ENCODE measurements at places on chromosomes 13 and 19. TPM values are rescaled to one million over a fixed set of nuclear protein-coding genes. Genes with fewer than 3 reads are reported as not detected.
A peak's percentile ranks its signal among the peaks of the same experiment; 100 is the strongest.

DNA sequence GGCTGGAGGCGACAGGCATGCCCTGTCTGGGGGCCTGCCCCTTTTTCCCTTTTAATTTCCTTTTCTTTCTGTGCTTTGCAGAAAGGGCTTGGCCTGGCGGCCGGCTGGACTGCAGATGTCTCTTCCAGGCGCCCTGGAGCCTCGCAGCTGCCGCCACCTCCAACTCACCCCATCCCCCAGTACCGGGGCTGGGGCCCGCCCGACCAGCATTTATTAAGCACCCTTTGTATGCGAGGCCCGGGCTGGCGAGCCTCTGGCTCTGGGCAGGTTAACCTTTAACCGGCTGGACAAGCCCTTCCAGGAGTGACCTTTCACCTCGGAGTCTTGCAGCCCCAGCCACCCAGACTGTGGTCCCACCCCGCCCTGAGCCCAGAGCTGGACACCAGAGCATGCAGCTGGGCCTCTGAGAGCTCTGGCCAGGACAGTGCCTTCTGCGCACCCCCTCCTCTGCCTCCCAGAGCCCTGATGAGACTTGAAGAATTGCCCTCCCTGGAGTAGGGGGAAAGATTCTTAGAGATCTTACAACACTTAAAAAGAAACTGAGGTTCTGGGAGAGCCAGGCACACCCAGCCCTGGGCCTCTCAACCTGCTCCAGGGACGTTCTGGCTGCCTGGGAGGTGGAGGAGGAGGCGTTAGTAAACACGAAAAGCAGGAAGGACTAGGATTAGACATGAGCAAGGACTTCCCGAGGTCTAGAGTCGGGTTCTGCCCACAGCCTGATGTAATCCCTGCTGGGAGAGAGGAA is 1.1 kb upstream of the NR2F6 start:
- peaks cover 32% of the 10 kb centered on the region for H3K4me1 ChIP-seq
- no peaks in the 10 kb centered on the region for H3K27me3 ChIP-seq
- DNase-seq, result peak; percentile 92
- H3K36me3 ChIP-seq, result no peaks in the 10 kb centered on the region
- peak overlapping the region; percentile 72 for H3K4me3 ChIP-seq
- H3K27ac ChIP-seq, result no peak overlapping the region

GRCh38 chr19:771332-771785 is 20.4 kb downstream of the MISP start:
- H3K36me3 ChIP-seq, result no peaks in the 10 kb centered on the region
- H3K4me3 ChIP-seq, result no peak overlapping the region
- H3K27ac ChIP-seq, result no peak overlapping the region
- DNase-seq, result peak; percentile 90
- no peaks in the 10 kb centered on the region for H3K27me3 ChIP-seq

DNA sequence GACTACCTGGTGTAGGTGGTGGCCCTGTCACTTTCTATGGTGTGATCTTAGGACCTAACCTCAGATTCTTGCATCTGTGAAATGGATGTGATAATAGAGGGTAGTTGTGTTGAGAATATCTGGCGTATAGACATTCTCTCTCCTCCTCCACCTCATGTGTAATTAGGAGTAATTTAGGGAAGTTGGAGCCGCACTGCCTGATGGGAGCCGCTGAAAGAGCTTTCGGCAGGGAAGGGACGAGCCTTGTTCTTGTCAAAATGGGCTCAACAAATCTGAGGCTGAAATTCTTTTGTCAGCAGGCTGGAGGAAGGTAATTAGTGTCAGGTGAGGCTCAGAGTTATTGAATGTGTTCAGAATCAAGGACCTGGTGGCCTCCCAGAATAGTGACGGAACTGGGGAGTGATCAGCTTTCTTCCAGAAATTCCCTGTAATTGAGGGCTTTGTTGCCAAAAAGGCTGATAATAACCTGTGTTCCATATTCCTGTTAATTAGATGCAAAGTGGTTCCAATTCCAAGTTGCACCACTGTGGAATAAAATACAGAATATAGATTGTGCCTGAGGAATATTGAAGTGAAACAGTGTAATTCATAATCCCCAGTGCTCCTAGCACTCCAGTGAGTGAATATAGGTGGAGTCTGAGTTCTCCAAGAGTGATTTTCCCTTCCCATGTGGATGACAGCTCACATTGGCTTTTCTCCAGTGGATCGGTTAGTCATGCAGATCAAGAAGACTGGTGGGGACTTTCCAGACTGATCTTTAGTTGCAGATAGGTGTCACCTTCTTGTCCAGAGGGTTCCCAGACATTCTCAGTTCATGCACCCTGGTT is 47.5 kb downstream of the SPATA13 start:
- H3K4me3 ChIP-seq, result no peak overlapping the region
- H3K27me3 ChIP-seq, result peaks cover 7% of the 10 kb centered on the region
- peak; percentile 79 for DNase-seq
- H3K36me3 ChIP-seq, result no peaks in the 10 kb centered on the region
- H3K4me1 ChIP-seq, result peaks cover 9% of the 10 kb centered on the region

DNA sequence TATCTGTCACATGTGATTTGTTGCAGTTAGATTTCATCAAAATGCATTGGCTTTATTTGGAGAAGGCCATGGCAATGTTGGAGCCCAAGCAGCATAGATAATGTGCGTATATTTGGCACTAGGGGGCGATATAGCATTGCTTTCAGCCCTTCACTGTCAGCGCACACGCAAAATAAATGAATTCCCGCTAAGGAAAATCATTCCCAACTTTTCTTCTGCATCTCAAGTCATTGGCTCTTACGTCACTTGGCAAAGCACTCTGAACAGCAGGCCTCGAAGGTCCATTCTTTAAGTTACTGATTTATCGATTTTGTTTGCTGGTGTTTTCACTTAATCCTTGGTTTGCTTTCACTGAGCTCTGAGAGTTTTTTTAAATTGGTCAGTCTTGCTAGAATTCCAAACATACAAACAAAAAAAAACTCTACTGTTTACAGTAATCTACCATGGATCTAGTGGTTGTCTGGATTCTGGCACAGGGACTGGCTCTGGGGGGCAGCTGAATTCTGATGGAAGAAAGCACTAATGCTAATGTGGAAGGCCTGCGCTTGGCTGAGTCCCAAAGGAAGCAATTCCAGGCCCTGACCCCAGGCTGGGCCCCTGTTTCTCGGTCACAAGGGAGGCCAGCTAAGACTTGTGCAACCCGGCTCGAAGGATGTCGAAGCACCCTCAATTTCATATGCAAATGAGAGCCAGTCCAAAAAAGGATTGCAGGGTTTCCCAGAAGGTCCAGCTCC is 97.7 kb upstream of the IPO5 start:
- H3K36me3 ChIP-seq, result no peaks in the 10 kb centered on the region
- H3K27ac ChIP-seq, result peak overlapping the region; percentile 74
- H3K4me3 ChIP-seq, result peak overlapping the region; percentile 2
- H3K4me1 ChIP-seq, result peaks cover 21% of the 10 kb centered on the region

DNA sequence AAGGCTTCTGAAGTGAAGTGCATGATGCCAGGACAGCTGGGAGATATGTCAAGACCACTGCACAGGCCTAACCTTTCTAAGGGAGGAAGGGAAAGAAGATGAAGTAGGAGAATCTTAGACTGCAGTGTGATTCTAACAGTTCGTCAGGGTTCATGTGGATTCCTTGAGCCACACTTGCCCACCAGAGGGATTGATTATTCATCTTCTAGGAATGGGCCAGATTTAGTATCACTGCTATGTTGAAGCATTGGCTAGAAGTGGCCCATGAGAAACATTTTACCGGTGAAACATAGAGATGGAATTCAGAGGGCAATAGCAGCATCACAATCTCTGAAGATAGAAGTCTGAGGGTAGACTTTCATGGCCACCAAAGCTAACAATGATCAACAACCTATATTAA is 550.8 kb upstream of the SLITRK1 start:
- no peak overlapping the region for H3K4me3 ChIP-seq
- peaks cover 37% of the 10 kb centered on the region for H3K4me1 ChIP-seq
- H3K27ac ChIP-seq, result peak overlapping the region; percentile 77
- H3K36me3 ChIP-seq, result no peaks in the 10 kb centered on the region
- no peaks in the 10 kb centered on the region for H3K27me3 ChIP-seq
- no peak for DNase-seq

DNA sequence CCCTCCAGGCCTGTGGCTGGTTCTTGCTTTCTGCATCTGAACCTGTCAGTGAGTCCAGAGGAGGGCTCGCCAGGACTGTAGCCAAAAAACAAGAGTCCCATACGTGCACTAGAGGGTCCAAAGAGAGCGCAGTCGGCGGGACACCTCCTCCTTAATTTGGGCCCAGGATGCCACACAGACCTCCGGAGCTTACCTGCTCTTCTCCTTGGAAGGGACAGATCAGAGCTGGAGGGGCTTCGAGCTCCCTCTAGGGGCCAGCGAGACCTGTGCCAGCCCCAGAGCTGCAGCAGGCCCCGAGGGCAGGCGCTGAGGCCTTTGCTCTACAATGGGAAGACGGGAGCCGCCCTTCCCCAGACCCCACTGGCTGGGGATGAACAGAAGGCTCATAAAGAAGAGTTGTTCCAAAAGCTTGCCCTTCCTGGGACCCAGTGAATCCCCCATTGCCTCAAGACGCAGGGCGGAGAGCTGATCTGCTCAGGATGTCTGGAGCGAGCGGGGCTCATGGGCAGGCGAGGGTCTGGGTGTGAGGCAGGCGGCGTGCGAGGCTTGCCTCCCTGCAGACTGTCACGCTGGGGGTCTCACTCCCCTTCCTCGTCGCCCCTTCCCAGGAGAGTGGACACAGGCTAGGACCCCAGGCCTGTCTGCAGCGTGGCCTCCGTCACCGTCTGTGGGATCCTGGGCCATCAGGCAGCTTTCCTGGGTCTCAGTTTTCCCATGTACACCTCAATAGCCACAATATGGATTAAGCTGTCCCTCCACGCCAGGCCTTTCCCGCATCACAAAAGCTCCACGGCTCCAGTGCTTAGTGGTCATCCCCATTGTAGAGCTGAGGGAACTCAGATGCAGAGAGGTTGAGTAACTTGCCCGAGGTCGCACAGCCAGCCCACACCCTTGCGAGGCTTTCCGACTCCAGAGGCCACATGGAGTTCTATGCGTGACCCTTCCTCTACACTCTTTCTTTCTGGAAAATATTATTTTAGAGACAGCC is 46.9 kb upstream of the VSTM2B start:
- H3K27me3 ChIP-seq, result no peaks in the 10 kb centered on the region
- H3K36me3 ChIP-seq, result no peaks in the 10 kb centered on the region
- no peak overlapping the region for H3K4me3 ChIP-seq
- no peaks in the 10 kb centered on the region for H3K4me1 ChIP-seq

DNA sequence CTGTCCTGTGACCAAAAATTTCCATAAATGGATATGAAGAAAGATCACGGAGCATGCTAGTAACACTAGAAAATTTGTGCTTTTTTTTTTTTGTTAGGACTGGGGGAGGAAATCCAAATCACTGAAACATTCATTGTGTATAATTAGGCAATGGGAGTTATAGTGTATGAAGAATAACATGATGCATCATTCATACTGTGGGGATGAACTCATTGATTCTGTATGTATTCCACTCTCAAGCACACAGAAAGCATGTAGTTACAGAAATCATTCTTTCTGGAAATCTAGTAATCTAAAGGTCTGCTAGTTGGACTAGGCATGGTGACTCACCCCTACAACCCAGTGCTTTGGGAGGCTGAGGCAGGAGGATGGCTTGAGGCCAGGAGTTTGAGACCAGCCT is 749.7 kb downstream of the DIAPH3 start:
- no peaks in the 10 kb centered on the region for H3K4me1 ChIP-seq
- H3K36me3 ChIP-seq, result no peaks in the 10 kb centered on the region
- H3K27ac ChIP-seq, result no peak overlapping the region
- no peak overlapping the region for H3K4me3 ChIP-seq

GRCh38 chr19:44789943-44790483 is 12.3 kb downstream of the CBLC start:
- H3K27ac ChIP-seq, result no peak overlapping the region
- H3K4me1 ChIP-seq, result no peaks in the 10 kb centered on the region
- H3K36me3 ChIP-seq, result no peaks in the 10 kb centered on the region
- no peaks in the 10 kb centered on the region for H3K27me3 ChIP-seq
- no peak for DNase-seq
- no peak overlapping the region for H3K4me3 ChIP-seq

DNA sequence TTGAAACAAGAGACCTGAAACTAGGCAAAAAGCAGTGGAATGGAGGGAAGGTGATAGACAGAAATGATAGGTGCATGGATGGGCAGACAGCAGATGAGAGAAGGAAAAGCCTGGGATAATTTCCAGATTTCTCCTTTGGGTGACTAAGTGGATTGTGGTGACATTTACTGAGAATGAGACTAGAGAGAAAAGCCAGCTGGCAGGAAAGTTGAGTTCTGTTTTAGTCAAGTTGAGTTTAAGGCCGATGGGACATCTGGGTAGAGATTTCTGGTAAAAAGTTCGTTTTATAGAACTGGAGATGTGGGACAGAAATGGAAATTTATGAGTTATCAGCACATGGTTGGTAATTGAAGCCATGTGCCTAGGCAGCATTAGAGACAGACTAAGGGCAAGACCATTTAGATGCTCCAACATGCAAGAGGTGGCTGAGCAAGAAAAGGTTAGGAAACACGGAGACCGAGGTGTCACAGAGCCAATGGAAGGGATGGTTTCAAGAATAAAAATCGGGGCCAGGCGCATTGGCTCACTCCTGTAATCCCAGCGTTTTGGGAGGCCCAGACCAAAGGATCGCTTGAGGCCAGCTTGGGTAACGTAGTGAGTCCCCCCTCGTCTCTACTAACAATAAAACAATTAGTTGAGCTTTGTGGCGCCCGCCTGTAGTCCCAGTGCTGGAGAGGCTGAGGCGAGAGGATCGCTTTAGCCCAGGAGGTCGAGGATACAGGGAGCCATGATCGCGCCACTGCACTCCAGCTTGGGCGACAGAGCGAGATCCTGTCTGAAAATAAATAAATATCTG is 9.6 kb upstream of the DGKH start:
- H3K4me3 ChIP-seq, result peak overlapping the region; percentile 85
- no peak overlapping the region for H3K27ac ChIP-seq
- H3K36me3 ChIP-seq, result no peaks in the 10 kb centered on the region

The MEGF8 gene
- total RNA-seq, result 30.0 TPM

The NAPSA gene
- 0.29 TPM for total RNA-seq

The SIGLECL1 gene
- not detected for total RNA-seq

The CLDN10 gene
- total RNA-seq, result not detected

Measured in osteoblast (primary cell).